ENCODE measurements at places on chromosomes 1 and 21.

GRCh38 chr1:209375671-209376365 lies 207.7 kb upstream of the CAMK1G start:
- no peak for DNase-seq

GRCh38 chr1:201461645-201462441 lies 7.1 kb downstream of the PHLDA3 start:
- peak; percentile 95 for DNase-seq

DNA sequence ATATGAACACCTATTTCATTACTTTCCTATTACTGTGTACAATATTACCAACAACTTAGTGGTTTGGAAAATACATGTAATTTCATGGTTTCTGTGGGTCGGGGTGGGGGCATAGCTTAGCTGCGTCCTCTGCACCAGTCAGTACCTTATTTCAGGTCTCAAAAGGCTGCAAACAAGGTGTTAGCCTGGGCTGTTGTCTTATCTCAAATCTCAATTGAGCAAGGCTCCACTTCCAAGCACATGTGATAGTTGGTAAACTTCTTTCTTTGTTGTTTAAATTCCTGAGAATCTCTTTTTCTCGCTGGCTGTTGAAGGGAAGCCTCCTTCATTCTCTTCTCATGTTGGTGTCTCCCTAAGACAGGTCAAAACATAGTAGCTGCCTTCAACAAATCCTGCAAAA lies 485.4 kb downstream of the AMY1C start:
- no peak for DNase-seq

GRCh38 chr1:180533266-180533987 lies 25.3 kb upstream of the OVAAL start:
- peak; percentile 77 for DNase-seq

GRCh38 chr21:27423038-27423437 lies 456.1 kb upstream of the ADAMTS5 start:
- DNase-seq = peak; percentile 93

GRCh38 chr1:12546771-12547585 lies 71.0 kb downstream of the DHRS3 start:
- DNase-seq = no peak

GRCh38 chr1:58063095-58063494 lies 483.4 kb downstream of the OMA1 start:
- DNase-seq = no peak

- no peak for DNase-seq
These were observed 35.6 kb upstream of the SAMD13 start for GRCh38 chr1:84265867-84266266.

DNA sequence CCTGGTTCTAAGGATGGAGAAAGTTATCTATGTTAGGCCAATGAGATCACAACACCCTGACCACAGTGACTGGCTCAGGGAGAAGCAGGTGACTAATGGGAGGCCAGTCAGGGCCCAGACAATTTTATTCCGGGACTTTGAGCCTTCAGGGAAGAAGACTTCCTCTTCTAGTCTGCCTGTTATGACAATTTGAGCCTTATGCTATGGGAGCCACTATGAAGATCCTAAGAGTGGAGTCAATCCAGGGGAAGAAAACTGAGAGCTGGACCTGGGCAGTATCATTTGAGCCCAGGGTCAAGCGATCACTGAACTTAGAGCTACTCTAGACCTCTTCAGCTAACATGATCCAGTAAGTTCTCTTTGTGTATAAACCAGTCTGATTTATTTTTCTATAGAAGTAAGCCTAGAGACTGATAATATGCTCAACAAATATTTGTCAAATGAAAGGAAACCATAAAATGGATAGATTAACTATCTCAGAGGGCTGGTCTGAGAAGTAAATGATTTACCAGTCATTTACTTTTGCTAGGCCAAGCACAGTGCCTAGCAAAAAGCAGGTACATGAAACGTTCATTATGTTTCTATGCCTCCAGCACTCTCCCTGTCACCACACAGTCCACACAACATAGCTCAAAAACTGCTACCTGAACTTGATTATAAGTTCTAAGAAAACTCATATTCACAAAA lies 4.2 kb upstream of the C1orf141 start:
- DNase-seq = no peak

DNA sequence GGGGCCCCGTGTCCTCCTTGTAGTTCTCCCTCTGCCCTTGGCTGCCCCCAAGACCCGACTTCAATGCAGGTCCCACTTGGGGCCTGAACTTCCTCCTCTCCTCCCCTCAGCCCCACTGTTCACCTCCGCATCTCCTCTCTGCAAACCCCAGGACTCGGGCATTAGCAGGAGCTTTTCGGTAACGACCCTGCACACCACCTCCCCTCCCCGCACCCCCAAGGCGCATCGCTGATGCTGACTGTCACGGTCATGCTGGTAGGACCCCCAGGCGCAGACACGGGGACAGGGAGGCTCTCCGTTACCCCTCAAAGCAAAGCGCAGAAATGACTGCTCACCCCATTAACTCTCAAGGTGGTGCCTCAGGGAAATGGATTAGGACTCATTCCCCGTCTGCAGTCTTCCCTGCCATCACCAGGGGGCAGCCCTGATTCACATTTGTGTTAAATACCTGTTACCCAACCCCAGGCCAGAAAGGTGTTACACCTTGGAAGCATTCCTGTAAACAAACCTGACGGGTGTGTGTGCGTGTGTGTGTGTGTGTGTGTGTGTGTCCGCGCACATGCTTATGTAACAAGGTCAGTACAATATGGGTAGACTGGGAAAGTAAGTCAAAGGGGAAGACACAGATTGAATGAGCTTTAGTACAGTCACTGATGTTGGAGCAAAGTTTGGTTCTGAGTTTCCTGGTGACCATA lies 6.4 kb upstream of the GUCA2B start:
- peak; percentile 88 for DNase-seq

- no peak for DNase-seq
These were observed 33.7 kb downstream of the PTP4A2 start for GRCh38 chr1:31904339-31905092.

- DNase-seq = peak; percentile 64
These were observed 21.7 kb upstream of the S100A2 start for GRCh38 chr1:153587314-153587713.

DNA sequence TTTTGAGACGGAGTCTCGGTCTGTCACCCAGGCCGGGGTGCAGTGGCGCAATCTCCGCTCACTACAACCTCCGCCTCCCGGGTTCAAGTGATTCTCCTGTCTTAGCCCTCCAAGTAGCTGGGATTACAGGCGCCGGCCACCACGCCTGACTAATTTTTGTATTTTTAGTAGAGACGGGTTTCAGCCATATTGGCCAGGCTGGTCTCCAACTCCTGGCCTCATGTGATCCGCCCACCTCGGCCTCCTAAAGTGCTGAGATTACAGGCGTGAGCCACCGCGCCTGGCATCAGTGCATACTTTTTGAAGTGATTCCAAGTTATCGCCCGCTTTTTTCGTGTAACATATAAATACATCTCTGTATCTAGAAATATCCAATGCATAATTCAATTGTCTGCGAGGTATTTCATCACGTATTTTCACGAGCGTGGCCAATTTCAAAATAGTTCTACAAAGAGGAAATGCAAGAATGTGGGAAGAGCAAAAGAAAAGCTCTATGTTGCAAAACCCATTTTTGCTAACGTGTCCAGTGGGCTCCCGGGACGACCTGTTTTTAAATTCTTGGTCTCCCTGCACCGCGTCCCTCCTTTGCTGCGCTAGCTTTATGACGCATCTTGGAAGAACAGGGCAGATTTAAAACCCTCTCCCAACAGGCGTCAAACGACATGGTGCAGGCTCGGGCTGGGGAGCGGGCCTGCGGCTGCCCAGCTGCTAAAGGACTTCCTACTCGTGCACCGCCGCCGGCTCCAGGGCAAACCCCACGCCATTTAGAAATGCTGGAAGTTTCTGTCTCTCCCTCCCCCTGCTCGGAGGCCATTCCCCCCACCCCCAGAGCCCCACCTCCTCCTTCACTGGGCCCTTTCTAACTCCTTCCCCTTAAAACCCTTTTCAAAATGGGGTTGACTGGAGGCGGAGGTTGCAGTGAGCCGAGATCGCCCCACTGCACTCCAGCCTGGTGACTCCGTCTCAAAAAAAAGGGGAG lies 923 bp upstream of the IFNGR2 start:
- DNase-seq = peak; percentile 83

GRCh38 chr1:113931451-113931851 lies 2.3 kb downstream of the HIPK1 start:
- no peak for DNase-seq

DNA sequence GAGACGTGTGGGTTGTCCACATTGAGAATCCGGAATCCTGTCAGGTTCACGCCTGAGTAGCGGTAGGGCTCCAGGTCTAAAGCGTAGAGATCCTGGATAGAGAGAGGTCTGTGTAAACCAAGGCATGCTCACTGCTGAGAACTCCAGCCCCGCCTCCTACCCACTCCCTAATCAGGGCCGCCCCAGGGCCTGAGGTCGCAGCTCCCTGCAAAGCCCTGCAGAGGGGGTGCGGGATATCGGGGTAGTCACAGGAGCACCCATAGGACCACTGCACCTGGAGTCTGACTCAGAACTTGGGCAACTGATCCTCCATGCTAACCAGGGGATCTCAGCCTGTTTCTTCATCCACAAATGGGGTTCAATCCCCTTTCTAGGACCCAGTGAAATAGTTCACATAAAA lies 174.4 kb downstream of the GRIK3 start:
- DNase-seq = no peak
